ENCODE measurements at places on chromosomes 16 and 17.

GRCh38 chr17:31535581-31535981 is 144.1 kb downstream of the RAB11FIP4 start:
- no peak for DNase-seq

- DNase-seq: no peak
Observed at GRCh38 chr16:48535831-48536613, 74.0 kb downstream of the N4BP1 start.

DNA sequence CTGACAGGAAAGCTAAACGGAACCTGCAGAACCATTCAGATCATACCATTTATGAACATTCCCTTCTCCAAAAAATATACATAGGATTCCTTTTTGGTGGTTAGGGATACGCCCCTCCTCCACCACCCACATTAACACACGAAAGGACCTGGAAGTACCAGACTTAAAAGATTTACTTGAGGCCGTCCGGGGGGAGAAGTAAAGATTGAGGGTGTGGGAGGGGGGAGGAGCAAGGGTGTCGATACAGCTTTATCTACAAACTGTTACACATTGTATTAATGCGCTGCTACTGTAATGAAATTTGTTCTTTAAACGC is 537 bp downstream of the PALB2 start:
- no peak for DNase-seq

DNA sequence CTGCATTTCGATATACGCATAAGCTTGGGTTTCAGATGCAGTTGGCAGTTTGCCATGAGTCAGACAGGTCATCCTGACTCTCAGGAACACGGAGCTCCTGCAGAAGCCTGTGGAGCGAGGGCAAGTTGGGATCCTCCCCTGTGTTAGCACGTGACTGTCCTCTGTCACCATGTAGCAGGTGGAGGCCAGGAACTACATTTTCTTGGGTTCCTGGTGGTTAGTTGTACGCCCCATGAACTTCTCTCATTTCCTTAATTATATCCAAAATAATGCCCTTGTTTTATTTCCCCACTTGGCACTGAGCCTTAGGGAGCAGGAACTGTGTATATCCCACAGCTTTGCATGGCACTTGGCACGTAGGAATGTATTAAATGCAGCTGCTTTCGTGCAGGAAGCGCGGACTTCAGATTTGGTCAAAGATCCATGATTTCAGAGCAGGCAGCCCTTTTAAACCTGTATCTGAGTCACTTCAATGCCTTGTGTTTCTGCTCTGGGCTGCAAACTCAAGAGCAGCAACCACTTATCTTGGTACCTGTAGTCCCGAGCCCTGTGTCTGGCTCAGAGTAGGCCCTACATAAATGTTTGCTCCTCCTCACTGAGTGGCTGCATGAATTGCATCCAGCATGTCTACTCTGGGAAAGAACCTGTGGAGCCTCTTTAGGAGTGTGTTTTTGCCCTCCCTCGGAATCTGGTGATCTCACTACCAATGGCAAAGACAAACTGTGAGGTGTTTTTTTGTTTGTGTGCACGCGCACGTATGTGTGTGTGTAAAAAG is 428.4 kb downstream of the MAF start:
- no peak for DNase-seq

DNA sequence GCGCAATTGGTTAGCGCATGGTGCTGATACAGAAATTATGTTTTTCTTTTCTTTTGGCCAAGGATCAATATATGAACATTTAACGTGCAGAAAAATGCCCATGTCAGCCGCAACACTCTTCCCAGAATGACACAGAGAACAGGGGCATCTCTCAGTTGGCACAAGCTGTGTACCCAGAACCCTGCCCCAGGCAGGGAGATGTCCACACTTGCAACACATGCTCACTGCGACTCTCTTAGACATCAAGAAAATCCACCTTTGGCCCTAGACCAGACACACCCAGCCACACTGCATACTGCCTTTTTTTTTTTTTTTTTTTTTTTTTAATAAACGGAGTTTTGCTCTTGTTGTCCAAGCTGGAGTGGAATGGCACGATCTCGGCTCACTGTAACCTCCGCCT is 17.0 kb downstream of the PITPNA start:
- DNase-seq: no peak

All from T-helper 9 cell (primary cell).